ENCODE measurements at places on chromosomes 7 and 10. TPM values are rescaled to one million over a fixed set of nuclear protein-coding genes. Genes with fewer than 3 reads are reported as not detected.
A peak's percentile ranks its signal among the peaks of the same experiment; 100 is the strongest.

ANXA8L1 gene
- not detected for total RNA-seq

- H3K27ac ChIP-seq = no peak overlapping the region
- peak; percentile 61 for DNase-seq
- H3K4me1 ChIP-seq = peaks cover 15% of the 10 kb centered on the region
- H3K4me3 ChIP-seq = no peak overlapping the region
- no peaks in the 10 kb centered on the region for H3K27me3 ChIP-seq
Observed at GRCh38 chr7:112422842-112423496, 27.3 kb upstream of the IFRD1 start.

- DNase-seq = no peak
- no peaks in the 10 kb centered on the region for H3K4me1 ChIP-seq
- no peak overlapping the region for H3K4me3 ChIP-seq
- H3K36me3 ChIP-seq = no peaks in the 10 kb centered on the region
- no peaks in the 10 kb centered on the region for H3K27me3 ChIP-seq
Observed at GRCh38 chr7:113175525-113176104, 57.3 kb upstream of the SMIM30 start.

UPK3BL2 gene
- 10.8 TPM for total RNA-seq

PNLIPRP1 gene
- total RNA-seq = 0.99 TPM

GRCh38 chr10:126479280-126479895 lies 91.1 kb upstream of the ADAM12 start:
- H3K27me3 ChIP-seq = no peaks in the 10 kb centered on the region
- H3K4me3 ChIP-seq = no peak overlapping the region
- H3K27ac ChIP-seq = no peak overlapping the region
- H3K36me3 ChIP-seq = no peaks in the 10 kb centered on the region

- peaks cover 14% of the 10 kb centered on the region for H3K36me3 ChIP-seq
- no peaks in the 10 kb centered on the region for H3K4me1 ChIP-seq
- H3K4me3 ChIP-seq = no peak overlapping the region
- DNase-seq = no peak
Observed at GRCh38 chr7:45910855-45911254, 10.2 kb downstream of the IGFBP3 start.

GRCh38 chr10:71621231-71622153 lies 98.1 kb downstream of the C10orf105 start:
- no peak for DNase-seq
- no peak overlapping the region for H3K4me3 ChIP-seq
- H3K27ac ChIP-seq = peak overlapping the region; percentile 12
- peaks cover 20% of the 10 kb centered on the region for H3K4me1 ChIP-seq
- no peaks in the 10 kb centered on the region for H3K36me3 ChIP-seq

DNA sequence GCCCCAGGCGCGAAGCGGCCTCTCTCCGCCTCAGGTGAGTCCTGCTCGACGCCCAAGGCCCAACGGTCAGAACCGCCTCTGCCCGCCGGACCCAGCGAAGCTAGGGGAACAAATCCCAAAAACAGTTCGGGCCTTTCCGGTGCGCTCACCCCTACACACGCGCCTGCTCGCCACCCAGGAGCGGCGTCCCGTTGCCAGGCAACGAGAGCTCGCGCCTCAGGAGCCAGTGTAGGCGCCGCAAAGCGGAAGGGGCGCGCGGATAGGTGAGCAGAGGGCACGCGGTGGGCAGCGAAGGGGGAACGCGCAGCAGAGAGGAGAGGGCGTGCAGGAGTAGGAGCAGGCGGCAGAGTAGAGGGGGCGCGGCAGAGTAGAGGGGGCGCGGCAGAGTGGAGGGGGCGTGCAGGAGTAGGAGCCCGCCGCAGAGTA lies at the start of the genes DYDC1 and DYDC2:
DYDC1 (minus strand) TSS at position 193 of the 426 bp plus-strand sequence. CDS start 4,154 bp downstream, outside the sequence.
DYDC2 (plus strand) TSS at position 219 of the 426 bp plus-strand sequence. CDS start 5,663 bp downstream, outside the sequence.
- peaks cover 4% of the 10 kb centered on the region for H3K4me1 ChIP-seq
- H3K4me3 ChIP-seq = peak within 1 kb of the TSS; percentile 70
- H3K27me3 ChIP-seq = no peaks in the 10 kb centered on the region
- H3K27ac ChIP-seq = no peak within 1 kb of the TSS

SCRN1 gene
- 75.3 TPM for total RNA-seq

VOPP1 gene
- 131 TPM for total RNA-seq

DNA sequence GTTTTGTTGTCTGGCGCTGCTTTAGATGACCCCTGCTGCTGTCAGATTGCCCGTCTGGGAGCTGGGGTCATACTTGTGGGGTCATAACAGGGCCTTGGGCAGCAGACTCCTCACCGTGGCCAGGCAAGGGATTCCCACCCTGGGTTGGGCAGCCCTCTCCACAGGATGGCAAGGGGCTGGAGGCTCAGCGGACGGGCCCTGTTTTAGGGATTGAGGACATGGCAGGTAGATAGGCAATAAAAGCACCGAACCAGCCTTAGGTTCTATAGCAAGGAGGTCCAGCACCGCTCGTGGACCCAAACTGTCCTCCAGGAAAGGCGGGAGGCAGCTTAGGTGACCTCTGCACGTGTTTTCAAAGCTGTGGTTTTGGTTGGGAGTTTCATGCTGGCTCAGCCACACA lies 60.0 kb downstream of the GRK5 start:
- no peak overlapping the region for H3K4me3 ChIP-seq
- H3K27ac ChIP-seq = no peak overlapping the region
- peaks cover 23% of the 10 kb centered on the region for H3K4me1 ChIP-seq
- no peaks in the 10 kb centered on the region for H3K27me3 ChIP-seq

All from thoracic aorta (tissue), 2 donors.